ENCODE measurements at places on chromosomes 5 and 9.

DNA sequence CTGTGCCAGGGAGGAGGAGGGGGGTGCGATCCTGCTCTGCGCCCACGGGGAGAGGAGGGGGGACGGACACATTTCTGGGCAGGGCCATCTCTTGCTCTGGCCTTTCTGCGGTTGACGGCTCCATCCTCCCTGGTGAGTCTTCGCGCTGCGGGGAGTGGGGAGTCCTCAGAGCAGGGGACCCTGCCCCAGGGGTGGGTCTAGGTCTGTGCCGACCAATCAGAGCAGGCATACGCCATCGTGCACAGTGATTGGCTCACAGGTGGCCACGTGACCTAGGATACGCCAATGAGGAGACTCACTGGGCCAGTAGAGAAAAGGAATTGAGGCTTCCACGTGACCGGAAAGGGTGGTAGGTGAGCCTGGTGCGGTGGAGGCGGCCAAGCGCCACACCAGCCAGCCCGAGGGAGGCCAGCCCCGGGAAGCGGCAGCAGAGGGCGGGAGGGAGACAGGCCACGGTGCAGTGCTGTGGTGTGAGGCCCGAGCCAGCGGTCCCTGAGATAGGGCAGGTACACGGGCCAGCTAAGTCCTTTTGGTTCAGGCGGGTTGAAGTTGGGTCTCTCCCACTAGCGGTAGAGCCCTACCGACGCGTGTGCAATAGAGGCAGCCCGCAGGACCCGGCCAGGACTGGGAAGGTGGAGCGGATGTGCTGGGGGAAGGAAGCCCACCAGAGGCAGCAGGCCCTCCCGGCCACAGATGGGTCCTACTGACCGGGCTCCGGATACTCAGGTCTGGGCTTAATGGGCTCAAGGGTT is 65.2 kb upstream of the RNF130 start:
- DNase-seq = no peak

DNA sequence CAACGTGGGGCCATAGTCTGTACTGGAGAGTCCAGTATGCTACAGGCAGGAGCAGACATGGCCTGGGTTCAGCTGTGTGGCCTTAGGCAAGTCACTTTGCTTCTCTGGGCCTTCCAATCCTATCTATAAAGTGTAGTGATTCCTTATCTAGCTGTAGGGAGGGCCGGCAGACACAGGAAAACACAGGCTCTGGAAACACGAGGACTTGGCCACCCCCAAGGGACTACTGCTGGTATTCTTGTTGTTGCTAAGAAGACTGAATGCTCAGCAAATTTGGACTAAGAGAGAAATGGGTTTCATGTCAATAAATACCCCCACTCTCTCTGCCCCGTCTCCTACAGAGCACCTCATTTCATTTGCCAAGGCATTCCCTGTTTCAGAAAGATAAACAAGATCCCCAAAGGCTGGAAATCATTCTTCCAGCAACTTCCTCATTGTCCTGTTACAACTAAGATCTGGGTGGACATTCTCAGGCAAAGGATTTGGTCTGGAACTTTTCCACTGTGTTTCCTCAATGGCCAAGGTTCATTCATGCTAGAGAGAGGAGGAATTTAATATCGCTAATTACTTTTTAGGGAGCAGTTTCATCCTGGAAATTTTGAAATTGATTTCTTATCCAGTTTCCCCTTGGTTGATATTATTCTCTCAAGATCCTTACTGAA is 105.8 kb downstream of the GABBR2 start:
- no peak for DNase-seq

GRCh38 chr5:2032432-2032831 is 149.7 kb upstream of the IRX4 start:
- DNase-seq = no peak

DNA sequence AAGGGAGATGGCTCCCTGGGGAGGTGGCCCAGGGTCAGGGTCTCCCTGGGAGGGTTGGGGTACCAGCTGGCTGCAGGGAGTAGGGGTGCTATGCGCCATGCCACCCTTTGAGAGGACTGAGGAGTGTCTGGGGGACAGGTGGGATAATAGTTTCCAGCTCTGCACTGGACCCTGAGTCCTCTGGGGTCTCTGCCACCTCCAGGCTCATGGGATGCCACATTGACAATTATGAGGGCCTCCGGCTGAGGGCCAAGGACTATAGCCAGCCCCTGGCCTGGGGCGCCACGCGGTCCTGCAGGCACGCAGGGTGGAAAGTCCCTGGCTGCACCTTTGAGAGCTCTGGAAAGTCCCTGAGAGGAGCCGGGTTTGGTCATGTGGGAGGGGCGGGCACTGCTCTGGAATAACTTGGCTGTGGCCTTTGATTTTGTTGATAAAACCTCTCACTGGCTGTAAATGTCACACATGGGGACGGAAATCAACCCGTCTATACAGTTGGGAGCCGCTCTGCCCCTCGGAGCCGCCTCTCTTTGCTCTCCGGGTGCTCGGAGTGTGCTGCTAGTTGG is 16.0 kb downstream of the TRAF2 start:
- DNase-seq = peak; percentile 90

DNA sequence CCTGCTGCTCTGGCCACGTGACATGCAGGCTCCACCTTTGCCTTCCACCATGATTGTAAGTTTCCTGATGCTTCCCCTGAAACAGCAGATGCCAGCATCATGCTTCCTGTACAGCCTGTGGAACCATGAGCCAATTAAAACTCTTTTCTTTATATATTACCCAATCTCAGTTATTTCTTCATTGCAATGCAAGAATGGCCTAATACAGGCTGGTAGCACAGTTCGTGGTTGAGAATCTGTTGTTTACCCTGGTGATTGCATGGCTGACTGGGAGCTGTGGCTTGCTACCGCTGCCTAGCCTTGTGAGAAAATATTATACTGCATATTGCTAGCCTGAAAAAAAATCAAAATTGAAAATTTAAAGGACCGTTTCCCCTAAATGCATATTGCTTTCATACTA is 44.8 kb upstream of the PTPN3 start:
- DNase-seq = no peak

DNA sequence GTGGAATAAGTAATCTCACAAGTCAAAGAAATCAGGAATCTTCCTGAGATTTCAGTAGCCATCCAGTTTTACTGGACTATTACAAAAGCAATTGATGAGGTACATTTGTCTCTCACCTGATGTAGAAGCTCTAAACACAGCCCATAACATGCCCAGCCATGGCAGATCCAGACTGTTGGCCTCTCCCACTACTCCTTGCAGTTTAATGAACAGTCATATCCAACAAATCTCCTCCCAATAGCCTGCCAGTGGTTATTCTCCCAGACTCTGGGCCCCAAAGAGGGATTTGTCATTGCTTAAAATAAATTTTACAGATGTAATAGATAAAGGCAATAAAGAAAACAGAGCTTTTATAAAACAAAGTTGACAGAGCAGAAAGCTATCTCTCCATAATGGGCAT is 80.8 kb downstream of the ZNF608 start:
- DNase-seq = no peak

- DNase-seq = no peak
Measured at GRCh38 chr9:101176384-101176783, 147.9 kb downstream of the PLPPR1 start.

GRCh38 chr9:89065921-89066320 is 74.7 kb downstream of the S1PR3 start:
- DNase-seq = no peak

GRCh38 chr5:74638970-74639806 is 1.3 kb downstream of the ENC1 start:
- DNase-seq = no peak

DNA sequence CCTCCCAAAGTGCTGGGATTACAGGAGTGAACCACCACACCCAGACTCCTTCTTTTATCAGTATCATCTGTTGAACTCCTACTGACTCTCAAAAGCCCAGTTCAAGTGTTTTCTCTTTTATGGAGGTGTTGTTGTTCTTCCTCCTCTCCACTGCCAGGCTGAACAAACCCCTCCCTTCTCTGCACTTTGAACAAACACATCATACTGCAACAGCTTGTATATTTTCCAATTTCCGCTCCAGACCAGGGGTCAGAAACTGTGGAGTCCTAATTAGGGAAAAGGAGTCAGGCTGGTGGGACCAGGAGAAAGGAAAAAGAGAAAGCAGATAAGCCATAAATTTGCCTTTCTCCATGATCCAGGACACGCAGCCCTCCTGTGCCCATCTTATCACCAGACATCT is 148.1 kb upstream of the HMHB1 start:
- no peak for DNase-seq

GRCh38 chr5:78601559-78602314 is 46.8 kb downstream of the LHFPL2 start:
- no peak for DNase-seq

DNA sequence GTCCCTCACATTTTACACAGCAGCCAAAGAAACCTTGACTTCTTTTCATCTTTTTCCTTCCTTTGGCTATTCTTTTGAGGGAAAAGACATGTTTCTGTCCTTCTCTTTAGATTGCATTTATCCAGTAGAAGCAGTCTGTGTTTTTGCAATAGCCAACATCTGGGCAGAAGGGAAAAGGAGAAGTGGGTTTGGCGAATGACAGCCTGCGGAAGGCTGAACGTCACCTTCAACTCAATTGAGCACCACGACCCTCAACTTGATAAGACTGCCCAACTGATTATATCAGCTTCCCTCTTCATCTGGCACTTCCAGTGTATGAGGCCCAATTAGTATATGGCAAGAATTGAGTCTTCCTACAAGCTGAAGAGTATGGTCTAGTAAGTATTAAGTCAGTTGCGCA is 1997.6 kb upstream of the WWC1 start:
- no peak for DNase-seq

- peak; percentile 74 for DNase-seq
Measured at GRCh38 chr5:154190595-154191304, at the start of gene GALNT10. Gene GALNT10, plus strand, starts transcription at chr5:154190733. Its CDS starts 134 bp downstream, at chr5:154190867.

DNA sequence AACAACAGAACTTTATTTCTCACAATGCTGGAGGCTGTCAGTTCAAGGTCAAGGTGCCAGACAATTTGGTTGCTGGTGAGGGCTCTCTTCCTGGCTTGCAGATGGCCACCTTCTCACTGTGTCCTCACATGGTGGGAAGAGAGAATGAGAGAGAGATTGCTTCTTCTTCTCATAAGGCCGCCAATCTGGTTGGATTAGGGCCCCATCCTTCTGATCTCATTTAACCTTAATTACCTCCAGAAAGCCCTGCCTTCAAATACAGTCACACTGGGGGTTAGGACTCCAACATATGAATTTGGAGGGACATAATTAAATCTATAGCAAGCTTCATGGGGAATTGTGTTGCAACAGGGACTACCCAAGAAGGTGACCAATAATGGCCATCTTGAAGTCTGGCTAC is 110.2 kb downstream of the LHX2 start:
- no peak for DNase-seq

DNA sequence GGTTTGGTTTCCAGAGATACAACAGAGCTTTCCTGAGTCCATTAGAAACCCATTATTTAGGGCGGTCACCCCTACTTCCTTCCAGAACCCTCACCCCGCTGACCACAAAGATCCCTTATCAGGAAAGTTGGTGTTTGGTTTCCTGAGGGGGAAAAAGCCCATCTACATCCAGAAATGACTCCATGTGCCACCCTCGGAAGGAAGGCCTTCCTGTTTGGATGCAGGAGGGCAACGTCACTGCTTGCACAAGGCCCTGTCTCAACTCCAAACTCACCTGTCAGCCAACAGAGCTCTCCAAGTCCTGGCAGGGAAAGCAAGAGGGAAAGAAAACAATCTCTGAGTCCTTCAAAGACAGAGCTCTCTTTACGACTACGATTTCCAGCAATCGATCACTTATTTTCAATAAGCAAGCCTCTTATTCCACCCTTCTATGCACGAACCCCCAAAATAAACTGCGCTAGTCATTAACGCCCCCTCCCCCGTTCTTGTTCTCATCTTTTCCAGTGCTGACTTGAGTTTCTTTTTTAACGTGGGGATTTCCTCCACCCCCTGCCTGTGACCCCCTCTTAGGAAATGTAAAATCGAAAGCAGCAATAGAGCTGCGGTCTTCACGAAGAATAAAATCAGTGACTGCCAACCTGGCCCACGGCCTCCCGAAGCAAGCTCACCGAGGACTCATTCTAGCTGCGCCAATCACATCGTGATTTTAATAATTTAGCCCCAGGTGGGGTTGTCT is 35.7 kb upstream of the NTNG2 start:
- DNase-seq = no peak

- no peak for DNase-seq
Measured at GRCh38 chr5:120808135-120808534, 344.0 kb downstream of the PRR16 start.

DNA sequence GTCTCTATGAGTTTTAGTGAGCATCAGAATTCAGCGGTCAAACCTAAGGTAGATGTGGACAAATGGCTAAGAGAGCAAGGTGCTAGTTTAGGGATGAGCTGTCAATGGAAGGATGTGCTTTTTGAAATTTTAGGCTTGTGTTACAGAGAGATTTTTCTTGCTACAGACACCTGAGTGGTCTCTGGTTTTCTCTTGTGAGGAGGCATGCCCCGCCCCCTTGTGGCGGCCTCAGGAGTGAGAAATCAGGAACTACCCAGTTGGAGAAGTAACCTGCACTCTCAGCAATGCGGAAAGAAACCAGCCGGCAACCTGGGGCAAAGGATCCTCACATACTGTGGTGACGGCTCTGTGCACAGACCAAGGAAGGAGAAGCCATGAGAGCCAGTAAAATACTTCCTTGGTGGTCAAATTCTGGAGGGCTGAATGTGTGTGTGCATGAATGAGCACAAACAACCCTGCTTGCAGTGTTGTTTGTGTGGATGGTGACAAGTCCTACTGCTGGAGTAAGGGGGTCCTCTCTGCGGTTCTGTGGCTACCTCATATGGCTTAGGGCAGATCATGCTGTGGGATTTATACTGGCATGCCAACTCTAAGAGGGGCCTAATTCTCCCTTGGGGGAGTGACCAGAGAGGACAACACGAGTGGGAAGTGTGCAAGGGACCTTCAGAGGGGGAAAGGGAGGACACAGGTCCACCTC is 16.7 kb upstream of the HSD17B4 start:
- DNase-seq = peak; percentile 59

- no peak for DNase-seq
Measured at GRCh38 chr5:137215261-137215660, 283.9 kb downstream of the SPOCK1 start.

- no peak for DNase-seq
Measured at GRCh38 chr9:120859361-120859760, 16.6 kb upstream of the PSMD5 start.

DNA sequence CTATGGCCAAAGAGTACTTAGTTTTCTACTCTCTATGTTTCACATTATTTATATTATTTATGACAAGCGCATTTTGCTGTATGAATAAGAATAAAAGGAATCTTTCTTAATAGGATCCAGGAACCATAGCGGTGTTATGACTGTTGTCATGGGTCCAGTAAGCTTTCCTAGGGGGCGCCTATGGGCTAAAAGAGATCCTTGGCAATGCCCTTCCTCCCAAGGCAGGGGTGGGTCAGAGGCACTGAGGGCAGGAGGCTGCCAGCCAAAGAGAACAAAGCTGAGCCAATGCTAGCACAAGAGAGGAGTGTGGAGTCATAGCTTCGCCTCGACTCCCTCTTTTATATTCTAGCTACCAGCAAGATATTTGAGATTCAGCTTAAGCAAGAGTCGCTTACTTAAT is 98.4 kb upstream of the GNAQ start:
- DNase-seq = no peak

DNA sequence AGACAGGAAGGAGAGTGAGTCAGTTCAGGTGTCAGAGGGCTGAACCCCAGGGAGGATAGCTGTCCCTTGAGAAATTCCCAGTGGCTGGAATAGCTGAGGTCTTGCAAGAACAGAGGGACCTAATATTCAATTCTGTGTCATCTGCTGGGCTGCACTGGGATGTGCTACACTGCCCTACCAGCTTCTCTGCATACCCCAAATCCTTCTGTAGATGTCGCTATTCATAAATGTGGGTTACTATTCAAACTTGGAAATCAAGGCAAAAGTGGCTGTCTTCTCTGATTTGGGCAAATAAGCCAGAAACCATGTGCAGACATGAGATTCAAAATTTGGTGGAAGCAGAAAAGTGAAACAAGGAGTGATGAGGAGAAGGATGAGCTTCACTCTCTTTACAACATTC is 16.3 kb downstream of the TNFSF8 start:
- DNase-seq = no peak

- no peak for DNase-seq
Measured at GRCh38 chr9:21758540-21758939, 43.9 kb upstream of the MTAP start.

Measured in central memory CD4-positive, alpha-beta T cell (primary cell).